ENCODE measurements at places on chromosomes 16 and 17.

GRCh38 chr17:73030501-73030921 is 62.0 kb downstream of the SLC39A11 start:
- no peak for DNase-seq

GRCh38 chr17:4948931-4949320 is 596 bp upstream of the PFN1 start:
- no peak for DNase-seq

GRCh38 chr17:54891176-54891821 is 9.4 kb upstream of the TOM1L1 start:
- peak; percentile 11 for DNase-seq

GRCh38 chr17:58421711-58422110 is 4.4 kb upstream of the RNF43 start:
- DNase-seq = no peak

DNA sequence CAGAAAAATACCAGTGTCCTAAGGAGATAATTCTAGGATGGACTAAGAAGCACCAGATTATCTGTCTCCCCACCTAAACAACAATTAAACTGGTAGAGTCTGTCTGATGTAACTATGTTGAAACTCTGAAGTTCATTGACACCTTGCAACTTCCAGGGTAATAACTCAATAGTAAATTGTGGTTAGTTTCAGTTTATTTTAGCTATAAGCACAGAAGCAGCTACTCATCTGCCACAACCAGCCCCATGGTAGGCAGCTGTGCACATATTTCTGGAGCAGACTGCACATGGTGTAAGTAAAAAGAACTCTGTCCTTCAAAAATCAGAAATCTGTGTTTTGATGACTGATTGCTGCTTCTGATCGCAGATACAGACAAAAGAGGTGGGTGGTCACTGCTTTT is 852.1 kb downstream of the CDH11 start:
- DNase-seq = no peak

DNA sequence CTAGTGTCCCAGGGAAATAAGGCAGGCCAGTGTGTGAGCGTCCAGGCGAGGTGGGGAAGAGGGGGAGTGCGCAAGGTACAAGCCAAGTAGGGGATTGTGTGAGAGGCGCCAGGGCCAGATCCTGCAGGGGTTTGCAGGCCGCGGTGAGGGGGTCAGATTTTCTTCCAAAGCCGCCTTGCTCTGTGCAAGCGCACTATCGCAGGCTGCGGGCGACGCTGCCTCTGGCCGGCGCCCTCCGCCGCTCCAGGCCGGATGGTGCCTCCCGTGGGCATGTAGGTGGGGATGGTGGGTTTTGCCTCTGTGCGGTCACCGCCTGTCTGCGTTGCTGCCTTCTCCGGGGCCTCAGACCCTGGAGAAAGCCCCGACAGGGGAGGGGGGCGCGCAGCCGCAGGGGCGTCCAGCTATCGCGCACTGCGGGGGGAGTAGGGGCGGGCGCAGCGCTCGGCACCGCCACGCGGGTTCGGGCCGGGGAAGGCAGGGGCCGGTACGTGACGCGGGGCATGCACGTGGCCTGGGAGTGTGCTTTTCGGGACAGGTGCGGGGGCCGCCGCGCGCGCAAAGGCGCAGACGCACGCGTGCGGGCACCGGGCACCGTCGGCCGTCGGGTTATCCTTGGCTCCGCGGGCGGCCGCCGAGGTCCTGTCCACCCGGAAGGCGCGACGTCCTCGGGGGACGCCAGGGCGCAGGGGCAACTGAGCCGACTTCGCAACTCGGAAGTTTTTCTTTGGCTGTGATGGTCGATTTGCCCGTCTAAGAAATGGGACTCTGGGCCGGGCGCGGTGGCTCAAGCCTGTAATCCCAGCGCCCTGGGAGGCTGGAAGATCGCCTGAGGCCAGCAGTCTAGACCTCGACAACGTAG is 1.1 kb upstream of the HAPSTR1 start:
- DNase-seq = no peak

GRCh38 chr16:10490141-10490540 is 90.3 kb downstream of the EMP2 start:
- no peak for DNase-seq

GRCh38 chr17:5097101-5097834 is 14.4 kb downstream of the ZNF232 start:
- DNase-seq = no peak

- DNase-seq = no peak
Measured at GRCh38 chr17:76752006-76752405, 14.1 kb downstream of the MFSD11 start.

DNA sequence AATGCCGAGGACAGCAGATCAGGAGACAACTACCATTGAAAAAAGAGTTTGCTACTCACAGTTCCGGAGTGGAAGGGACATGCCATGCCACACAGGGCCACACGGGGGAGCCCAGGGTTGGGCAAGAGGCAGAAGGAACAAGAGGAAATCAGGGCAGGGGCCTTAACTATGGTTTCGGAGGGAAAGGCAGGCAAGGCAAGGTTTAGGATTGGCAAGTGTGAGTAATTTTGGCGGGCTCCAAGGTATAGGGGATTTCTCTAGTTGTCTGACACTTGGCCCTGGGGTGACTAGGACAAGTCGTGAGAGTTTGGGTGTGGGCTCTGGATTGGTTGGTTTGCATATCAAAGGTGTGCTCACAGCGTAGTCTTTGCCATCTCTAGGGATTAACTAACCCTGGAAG is 27.0 kb upstream of the NTN1 start:
- peak; percentile 42 for DNase-seq

DNA sequence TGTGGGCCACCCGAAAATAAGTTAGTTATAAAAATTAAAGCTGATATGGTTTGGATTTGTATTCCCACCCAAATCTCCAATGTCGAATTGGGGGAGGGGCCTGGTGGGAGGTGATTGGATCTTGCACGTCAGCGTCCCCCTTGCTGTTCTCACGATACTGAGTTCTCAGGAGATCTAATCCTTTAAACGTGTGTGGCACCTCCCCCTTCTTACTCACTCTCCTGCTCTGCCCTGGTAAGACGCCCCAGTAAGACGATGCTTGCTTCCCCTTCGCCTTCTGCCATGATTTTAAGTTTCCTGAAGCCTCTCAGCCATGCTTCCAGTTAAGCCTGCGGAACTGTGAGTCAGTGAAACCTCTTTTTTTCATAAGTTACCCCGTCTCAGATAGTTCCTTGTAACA is 35.4 kb downstream of the SYCE1L start:
- DNase-seq = no peak

GRCh38 chr16:85142771-85143211 is 30.5 kb upstream of the CIBAR2 start:
- DNase-seq = no peak

DNA sequence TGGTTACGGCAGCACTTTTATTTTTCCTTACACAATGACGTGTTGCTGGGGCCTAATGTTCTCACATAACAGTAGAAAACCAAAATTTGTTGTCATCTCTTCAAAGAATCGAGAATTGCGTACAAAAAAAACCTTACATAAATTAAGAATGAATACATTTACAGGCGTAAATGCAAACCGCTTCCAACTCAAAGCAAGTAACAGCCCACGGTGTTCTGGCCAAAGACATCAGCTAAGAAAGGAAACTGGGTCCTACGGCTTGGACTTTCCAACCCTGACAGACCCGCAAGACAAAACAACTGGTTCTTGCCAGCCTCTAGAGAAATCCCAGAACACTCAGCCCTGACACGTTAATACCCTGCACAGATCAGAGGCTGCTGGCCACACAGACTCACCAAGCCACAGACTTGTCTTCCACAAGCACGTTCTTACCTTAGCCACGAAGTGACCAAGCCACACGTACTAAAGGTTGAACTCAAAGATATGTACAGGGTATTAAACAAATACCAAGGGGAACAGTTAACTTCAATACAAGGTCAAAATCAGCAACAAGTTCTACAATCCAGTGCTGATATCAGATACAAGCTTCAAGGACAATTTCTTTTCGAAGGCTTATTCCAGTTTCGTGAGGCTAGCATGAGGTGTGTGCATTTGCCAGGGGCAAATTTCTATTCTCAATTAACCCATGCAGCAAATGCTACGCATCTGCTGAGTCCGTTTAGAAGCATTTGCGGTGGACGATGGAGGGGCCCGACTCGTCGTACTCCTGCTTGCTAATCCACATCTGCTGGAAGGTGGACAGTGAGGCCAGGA is 2.4 kb downstream of the ACTG1 start:
- no peak for DNase-seq

DNA sequence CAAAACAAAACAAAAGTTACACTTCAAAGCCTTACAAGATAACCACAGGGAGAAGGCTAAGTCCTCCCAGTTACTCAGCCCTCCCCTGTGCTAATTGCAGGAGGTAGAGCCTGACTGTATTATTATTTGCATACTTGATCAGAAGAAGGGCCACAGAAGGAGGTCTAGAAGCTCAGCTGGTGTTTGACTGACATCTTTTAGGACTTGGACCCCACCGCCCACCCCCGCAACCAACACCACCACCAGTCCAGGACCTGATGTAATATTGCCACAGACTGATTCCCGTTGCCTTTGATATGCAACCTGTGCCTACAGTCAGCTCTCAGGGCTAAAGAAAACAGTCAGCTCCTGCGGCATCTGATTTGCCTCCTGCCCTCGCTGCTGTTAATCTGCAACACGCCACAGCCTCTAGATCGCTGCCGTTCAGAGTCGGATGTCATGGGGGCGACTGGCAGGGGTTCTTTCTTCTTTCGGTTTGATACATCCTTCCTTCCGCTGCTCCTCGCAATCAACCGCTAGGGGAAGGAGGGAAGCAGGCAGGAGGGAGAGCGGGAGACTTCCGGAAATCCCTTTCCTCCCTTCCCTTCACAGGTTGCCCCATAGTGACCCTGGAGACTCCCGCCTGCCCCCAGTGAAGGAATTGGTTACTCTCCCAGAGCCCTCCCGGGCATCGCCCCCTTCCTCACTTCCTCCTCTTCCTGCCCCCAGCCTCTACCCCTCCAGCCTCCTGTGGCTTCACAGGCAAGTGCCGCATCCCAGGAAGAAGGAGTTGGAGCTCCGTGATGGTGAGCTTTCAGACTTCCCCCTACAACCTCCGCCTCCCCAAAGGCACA is 90.5 kb upstream of the SOX9 start:
- no peak for DNase-seq

DNA sequence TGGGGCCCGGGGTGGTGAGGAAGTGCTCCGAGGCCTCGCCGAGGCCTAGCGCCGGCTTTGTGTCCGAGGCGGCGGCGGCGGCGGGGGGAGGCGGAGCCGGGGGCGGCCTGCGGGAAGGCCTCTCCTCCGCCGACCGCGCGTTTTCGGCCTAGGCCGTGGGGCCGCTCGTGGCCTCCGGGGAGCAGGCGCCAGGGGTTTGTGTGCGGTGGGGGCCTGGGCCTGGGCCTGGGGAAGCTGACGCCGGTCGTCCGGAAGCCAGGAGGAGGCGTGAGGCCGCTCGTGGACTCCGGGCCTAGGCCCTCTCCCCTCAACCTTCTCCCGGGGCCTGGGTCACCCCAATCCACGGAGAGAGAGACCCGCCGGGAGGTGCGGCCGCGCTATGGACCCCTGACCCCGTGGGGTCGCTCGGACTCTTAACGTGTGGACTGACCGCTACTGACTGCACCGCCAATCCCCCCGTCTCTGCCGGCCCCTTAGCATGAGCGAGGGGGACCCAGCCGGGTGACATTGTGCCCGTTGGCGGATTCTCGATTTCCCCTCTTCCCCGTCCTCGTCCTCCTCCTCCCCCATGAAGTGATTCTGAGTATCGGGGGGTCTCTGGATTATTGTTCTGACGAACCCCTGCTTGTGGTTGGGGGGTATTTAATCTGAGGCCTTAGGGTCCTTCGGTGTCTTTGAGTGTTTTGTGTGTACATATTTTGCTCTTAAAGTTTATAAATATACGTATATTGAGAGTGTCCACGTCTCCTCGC is 660 bp downstream of the RBBP6 start:
- DNase-seq = peak; percentile 38

DNA sequence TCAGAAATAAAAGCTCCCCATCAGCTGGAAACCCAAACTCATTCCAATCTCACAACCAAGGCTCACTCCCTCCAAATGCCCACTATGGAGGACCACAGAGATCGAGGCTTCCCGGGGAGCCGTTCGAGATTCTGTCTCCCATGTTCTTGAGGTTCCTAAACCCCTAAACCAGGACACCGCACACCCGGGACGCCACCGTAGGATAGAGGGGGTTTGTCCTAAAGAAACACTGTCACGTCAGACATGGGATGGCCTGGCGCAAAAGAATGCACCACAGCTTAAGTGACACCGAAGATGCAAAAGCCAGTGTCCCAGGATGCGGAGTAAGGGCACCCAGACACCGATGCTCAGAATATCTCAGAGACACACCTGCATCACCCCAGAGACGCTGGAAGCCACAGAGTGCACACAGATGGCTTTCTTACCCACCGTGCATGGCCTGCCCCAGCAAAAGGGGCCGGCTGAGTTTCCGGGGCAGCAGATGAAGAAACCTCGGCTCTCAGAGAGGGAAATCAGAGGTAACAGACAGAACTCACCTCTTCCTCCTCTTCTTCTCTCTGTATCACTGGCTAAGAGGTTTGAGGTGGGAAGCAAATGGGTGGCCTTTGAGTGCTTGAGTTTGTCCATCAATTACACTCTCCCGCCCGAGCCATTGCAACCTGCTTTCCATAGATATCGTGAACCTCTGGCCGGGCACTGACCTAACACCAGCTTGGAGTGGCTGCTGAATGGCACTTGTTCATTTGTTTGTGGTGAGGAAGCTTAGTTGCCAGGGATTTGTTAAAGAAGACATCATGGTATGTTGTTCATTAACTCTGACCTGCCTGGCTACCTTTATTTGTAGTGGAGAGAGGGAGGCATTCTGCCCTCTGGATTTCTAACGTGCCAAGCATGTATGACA is 65.1 kb upstream of the TNRC6C start:
- no peak for DNase-seq

DNA sequence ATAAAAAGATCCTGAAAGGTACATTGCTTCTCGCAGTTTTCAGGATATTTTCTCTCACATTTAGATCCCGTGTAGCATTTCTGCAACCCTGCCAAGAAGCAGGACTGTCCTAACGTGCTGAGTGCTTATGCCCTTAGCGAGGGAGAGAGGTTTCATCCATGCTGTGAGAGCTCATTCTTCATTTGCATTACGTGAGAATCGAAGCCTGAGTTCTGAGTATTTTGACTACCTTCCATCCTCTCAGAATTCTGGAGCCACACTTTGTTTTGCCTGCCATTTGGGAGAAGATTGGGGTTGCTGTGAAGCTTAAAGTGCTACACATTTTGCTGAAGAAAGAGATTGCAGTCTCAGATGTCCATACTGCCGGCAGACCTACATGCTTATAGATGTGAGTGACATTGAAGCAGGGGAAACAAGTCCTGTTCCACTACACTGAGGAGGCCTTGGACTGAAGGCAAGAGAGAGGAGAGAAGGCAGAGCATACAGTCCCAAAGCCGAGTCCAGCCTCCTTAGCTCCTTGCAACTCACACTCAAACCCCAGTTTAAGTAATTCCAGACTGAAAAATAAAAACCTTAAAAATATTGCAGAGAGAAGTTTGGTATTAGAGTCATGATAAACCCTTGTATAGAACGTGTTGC is 183.0 kb downstream of the PRKCA start:
- DNase-seq = no peak

- no peak for DNase-seq
Measured at GRCh38 chr17:39787041-39787440, 49.3 kb downstream of the GRB7 start.

- DNase-seq = no peak
Measured at GRCh38 chr16:66572356-66572755, 6.1 kb downstream of the CMTM1 start.

GRCh38 chr16:15607700-15608396 is 35.1 kb downstream of the MARF1 start:
- DNase-seq = peak; percentile 14

- no peak for DNase-seq
Measured at GRCh38 chr17:41537614-41537954, 9.5 kb upstream of the KRT19 start.

- no peak for DNase-seq
Measured at GRCh38 chr17:13671771-13672170, 70.0 kb upstream of the HS3ST3A1 start.

GRCh38 chr16:65657556-65657955 is 535.7 kb upstream of the CDH11 start:
- DNase-seq = no peak
